Body of pancreas (tissue), 4 donors: ENCODE measurements at places on chromosomes 7 and 10. TPM values are rescaled to one million over a fixed set of nuclear protein-coding genes. Genes with fewer than 3 reads are reported as not detected.

The NAT16 gene
- not detected for total RNA-seq

DNA sequence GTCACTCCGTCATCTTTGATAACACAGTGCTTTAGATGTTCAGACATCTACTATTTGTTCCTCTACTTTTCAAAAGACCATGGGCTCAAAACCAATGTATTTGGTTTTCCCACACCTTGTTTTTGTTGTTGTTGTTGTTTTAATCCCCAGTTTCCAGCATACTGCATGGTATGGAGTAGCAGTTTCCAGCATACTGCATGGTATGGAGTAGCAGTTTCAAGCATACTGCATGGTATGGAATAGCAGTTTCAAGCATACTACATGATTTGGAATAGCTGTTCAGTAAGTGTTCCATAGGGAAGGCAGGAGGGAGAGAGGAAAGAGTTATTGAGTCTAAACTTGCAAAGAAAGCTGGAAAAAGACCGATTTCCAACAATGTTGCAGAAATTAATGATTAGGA lies 314.3 kb upstream of the PRKCQ start:
- no peak overlapping the region for H3K4me3 ChIP-seq
- H3K27me3 ChIP-seq = no peaks in the 10 kb centered on the region
- no peak for DNase-seq
- peaks cover 4% of the 10 kb centered on the region for H3K4me1 ChIP-seq

DNA sequence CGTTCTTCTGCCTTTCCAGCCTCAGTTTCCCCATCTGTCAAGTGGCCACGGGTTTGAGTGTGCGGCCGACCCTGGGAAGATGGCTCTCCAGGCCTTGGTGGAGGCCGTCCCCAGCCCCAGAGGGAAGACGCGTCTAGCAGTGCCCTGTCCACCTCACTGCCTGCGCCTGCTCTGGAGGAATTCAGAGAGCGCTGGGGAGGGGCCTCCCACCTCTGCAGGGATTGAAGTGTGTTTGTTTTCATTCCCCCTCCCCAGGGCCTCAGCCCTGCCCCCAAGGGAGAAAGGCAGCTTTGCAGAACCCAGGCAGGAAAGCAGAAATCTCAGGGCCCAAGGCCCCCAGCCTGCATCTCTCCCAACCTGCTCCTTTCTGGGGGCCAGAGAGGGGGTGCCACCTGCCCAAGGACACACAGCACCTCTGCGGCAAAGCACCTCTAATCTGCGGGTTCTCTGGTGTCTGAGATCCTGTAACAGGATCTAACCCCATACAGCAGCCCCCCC lies 91.0 kb downstream of the MICALL2 start:
- no peaks in the 10 kb centered on the region for H3K4me1 ChIP-seq
- DNase-seq = no peak

The FZD8 gene
- 4.7 TPM for total RNA-seq

GRCh38 chr10:122861711-122862161 lies 16.1 kb upstream of the CUZD1 start:
- no peak overlapping the region for H3K4me3 ChIP-seq
- H3K27ac ChIP-seq = no peak overlapping the region
- DNase-seq = no peak
- no peaks in the 10 kb centered on the region for H3K27me3 ChIP-seq
- H3K36me3 ChIP-seq = no peaks in the 10 kb centered on the region

The PRF1 gene
- total RNA-seq = 2.1 TPM

The SYPL1 gene
- 35.6 TPM for total RNA-seq

GRCh38 chr7:39761449-39761848 lies 138.1 kb downstream of the RALA start:
- H3K27ac ChIP-seq = no peak overlapping the region
- no peaks in the 10 kb centered on the region for H3K27me3 ChIP-seq
- no peaks in the 10 kb centered on the region for H3K4me1 ChIP-seq
- no peak for DNase-seq
- no peak overlapping the region for H3K4me3 ChIP-seq
- H3K36me3 ChIP-seq = no peaks in the 10 kb centered on the region

The SOSTDC1 gene
- total RNA-seq = not detected

GRCh38 chr10:96482815-96483588 lies 30.7 kb downstream of the TLL2 start:
- H3K4me1 ChIP-seq = no peaks in the 10 kb centered on the region
- no peak for DNase-seq
- H3K27me3 ChIP-seq = no peaks in the 10 kb centered on the region
- no peaks in the 10 kb centered on the region for H3K36me3 ChIP-seq
- H3K4me3 ChIP-seq = no peak overlapping the region
- no peak overlapping the region for H3K27ac ChIP-seq

The ANLN gene
- total RNA-seq = 0.78 TPM

DNA sequence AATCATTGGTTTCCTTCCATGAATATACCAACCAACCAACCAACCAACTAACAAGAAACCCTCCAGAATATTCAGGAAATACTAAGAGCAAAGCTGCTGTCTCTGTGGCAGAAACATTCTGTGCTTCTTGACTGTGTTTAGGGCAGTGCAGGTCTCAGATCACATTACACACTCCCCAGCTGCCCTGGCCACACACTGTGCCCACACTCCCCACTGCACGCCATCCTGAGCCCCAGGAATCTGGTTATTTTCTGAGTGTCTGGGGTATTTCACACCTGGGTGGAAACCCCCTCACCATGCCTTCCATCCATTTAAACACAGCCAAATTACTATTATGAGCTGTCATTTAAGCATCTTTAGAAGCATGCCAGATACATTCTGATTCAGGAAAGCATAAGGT lies 183.7 kb upstream of the ANK3 start:
- no peaks in the 10 kb centered on the region for H3K36me3 ChIP-seq
- H3K27me3 ChIP-seq = no peaks in the 10 kb centered on the region
- H3K4me3 ChIP-seq = no peak overlapping the region
- H3K4me1 ChIP-seq = peaks cover 25% of the 10 kb centered on the region
- no peak for DNase-seq
- H3K27ac ChIP-seq = no peak overlapping the region

GRCh38 chr7:148017126-148017525 lies 573.4 kb upstream of the C7orf33 start:
- DNase-seq = no peak
- H3K27me3 ChIP-seq = no peaks in the 10 kb centered on the region
- no peak overlapping the region for H3K4me3 ChIP-seq

- H3K36me3 ChIP-seq = no peaks in the 10 kb centered on the region
- H3K27me3 ChIP-seq = no peaks in the 10 kb centered on the region
- DNase-seq = no peak
- H3K4me1 ChIP-seq = peaks cover 11% of the 10 kb centered on the region
- H3K27ac ChIP-seq = no peak overlapping the region
- no peak overlapping the region for H3K4me3 ChIP-seq
These were observed 138.8 kb upstream of the SHH start for GRCh38 chr7:155950898-155951553.

DNA sequence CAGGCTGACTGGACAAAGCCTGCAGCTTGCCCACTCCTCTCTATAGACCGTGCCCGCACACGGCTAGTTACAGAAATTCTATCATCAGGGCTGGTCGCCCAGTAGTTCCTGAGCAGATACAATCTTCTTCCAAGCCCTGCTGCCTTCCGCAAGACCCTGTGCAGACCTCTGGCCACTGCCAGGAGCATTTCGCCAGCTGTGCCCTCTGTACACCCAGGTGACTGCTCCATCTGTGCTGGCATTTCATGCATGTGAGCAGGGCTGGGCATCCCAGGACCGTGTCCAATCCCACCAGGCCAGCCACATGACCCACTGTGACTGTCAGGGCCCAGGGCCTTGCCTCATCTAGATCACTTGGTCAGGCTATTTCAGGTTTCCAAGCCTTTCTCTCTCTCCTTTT lies 36.9 kb downstream of the HSPA12A start:
- H3K27me3 ChIP-seq = no peaks in the 10 kb centered on the region
- H3K4me3 ChIP-seq = no peak overlapping the region
- no peaks in the 10 kb centered on the region for H3K36me3 ChIP-seq
- no peak overlapping the region for H3K27ac ChIP-seq

DNA sequence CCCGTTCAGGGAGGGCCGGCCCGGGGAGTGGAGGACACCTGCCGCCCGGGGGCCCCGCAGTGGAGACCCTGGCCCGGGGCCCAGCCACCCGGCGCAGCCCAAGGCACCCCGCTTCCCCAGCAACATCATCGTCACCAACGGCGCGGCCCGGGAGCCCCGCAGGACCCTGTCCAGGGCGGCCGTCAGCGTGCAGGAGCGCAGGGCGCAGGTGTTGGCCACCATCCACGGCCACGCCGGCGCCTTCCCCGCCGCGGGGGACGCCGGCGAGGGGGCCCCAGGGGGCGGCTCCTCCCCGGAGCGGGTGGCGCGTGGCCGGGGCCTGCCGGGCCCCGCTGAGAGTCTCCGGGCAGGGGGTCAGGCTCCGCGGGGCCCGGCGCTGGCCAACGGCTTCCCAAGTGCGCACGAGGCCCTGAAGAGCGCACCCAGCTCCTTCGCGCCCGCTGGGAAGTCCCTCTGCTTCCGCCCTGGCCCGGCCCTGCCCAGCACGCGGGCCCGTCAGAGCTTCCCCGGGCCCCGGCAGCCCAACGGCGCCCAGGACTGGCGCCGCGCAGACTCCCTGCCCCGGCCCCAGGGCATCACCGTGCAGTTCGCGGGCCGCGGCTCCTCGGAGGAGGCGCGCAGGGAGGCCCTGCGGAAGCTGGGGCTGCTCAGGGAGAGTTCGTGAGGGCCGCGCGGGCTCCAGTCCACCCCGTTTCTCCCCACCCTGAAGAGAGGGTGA lies 46.7 kb downstream of the PROSER2 start:
- H3K27ac ChIP-seq = no peak overlapping the region
- H3K27me3 ChIP-seq = no peaks in the 10 kb centered on the region
- H3K4me3 ChIP-seq = no peak overlapping the region
- H3K4me1 ChIP-seq = peaks cover 9% of the 10 kb centered on the region

GRCh38 chr10:123117644-123118417 lies 17.9 kb upstream of the HMX3 start:
- H3K27me3 ChIP-seq = peaks cover 11% of the 10 kb centered on the region
- H3K4me3 ChIP-seq = no peak overlapping the region
- no peak for DNase-seq
- H3K36me3 ChIP-seq = no peaks in the 10 kb centered on the region
- H3K27ac ChIP-seq = no peak overlapping the region

The HGF gene
- total RNA-seq = 6.9 TPM

The METTL27 gene
- 2.1 TPM for total RNA-seq

GRCh38 chr10:14397066-14397465 lies 66.3 kb upstream of the FRMD4A start:
- H3K36me3 ChIP-seq = no peaks in the 10 kb centered on the region
- no peak overlapping the region for H3K4me3 ChIP-seq
- H3K4me1 ChIP-seq = no peaks in the 10 kb centered on the region
- DNase-seq = no peak
- H3K27me3 ChIP-seq = no peaks in the 10 kb centered on the region
- H3K27ac ChIP-seq = no peak overlapping the region

- no peak overlapping the region for H3K27ac ChIP-seq
- DNase-seq = no peak
- H3K36me3 ChIP-seq = no peaks in the 10 kb centered on the region
- H3K4me1 ChIP-seq = no peaks in the 10 kb centered on the region
These were observed 157.7 kb upstream of the PRR15 start for GRCh38 chr7:29405891-29406290.

DNA sequence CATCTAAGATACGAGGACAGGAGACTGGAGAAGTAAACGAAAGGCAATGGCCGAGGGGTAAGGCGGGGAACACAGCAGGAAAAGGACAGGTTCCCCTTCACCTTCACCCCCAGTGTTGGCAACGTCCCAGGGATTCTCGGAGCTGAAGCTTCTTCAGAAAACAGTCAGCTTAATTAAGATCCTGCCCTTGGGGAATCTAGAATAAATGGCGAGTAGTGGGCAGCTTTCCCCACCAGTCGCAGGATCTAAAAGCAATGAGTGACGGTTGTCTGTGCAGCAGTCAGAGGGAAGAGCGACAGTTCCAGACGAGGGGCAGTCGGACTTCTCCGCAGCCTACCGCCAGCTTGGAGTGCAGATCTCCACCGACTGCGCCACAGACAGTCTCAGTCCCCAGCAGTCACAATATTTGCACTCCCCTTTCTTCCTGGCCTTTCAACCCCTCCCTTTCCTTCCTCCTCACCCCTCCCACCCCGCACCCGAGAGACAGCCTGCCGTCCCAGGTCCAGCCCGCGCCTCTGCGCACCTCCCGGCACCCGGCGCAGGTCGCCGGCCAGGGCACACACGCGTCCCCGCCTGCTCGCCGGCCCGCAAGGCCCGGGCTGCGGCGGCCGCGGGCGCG lies 10.9 kb upstream of the SP8 start:
- peaks cover 19% of the 10 kb centered on the region for H3K4me1 ChIP-seq
- H3K27me3 ChIP-seq = no peaks in the 10 kb centered on the region

The ST8SIA6 gene
- not detected for total RNA-seq

DNA sequence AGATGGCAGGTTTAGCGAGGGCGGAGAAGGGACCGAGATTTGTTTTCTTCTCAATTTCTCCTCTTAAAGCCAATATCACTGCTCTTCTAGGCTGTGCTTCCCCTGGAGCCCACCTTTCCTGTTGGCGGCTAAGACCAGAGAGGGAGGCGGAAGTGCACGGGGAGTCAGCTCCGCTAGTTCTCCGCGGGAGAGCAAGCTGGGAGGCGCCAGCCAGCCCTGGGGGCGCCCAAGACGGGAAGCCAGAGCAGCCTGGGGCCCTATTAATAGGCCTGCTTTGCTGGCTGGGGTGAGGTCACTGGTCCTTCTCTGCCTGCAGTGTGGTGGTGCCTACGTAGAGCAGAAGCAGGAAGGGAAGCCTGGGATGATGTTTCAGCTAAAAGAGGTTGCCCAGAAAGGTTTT lies 61.6 kb downstream of the LSM5 start:
- no peak overlapping the region for H3K4me3 ChIP-seq
- H3K27ac ChIP-seq = no peak overlapping the region
- no peak for DNase-seq
- no peaks in the 10 kb centered on the region for H3K27me3 ChIP-seq

The PNLIP gene
- 8,888 TPM for total RNA-seq

GRCh38 chr7:110808361-110808760 lies 282.6 kb upstream of the LRRN3 start:
- DNase-seq = no peak
- no peaks in the 10 kb centered on the region for H3K36me3 ChIP-seq
- no peak overlapping the region for H3K27ac ChIP-seq

DNA sequence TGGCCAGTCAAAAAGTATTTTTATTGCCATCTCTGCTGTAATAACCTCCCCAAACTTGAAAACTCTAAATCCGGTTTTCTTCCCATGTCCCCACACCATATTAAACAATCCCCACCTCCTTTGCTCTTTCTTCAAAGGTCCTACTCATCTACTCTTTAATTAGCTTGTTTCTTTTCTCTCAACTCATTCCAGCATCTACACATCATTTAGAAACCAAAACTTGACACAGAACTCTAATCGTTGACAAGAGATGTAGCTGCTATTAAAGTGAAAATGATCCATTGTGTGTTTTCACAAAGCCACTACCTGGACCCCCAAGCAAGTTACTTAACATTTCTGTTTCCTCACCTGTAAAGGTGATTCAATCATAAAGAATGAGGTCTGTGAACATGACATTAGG lies 436.3 kb upstream of the NPVF start:
- H3K4me1 ChIP-seq = peaks cover 15% of the 10 kb centered on the region
- no peaks in the 10 kb centered on the region for H3K36me3 ChIP-seq
- H3K27me3 ChIP-seq = no peaks in the 10 kb centered on the region
- H3K27ac ChIP-seq = no peak overlapping the region
- no peak for DNase-seq

GRCh38 chr10:110326351-110327032 lies 21.8 kb upstream of the SMNDC1 start:
- no peaks in the 10 kb centered on the region for H3K36me3 ChIP-seq
- no peak overlapping the region for H3K4me3 ChIP-seq
- H3K4me1 ChIP-seq = no peaks in the 10 kb centered on the region
- no peak overlapping the region for H3K27ac ChIP-seq
- DNase-seq = no peak
